ENCODE measurements at places on chromosomes 6 and 20. TPM values are rescaled to one million over a fixed set of nuclear protein-coding genes. Genes with fewer than 3 reads are reported as not detected.

DNA sequence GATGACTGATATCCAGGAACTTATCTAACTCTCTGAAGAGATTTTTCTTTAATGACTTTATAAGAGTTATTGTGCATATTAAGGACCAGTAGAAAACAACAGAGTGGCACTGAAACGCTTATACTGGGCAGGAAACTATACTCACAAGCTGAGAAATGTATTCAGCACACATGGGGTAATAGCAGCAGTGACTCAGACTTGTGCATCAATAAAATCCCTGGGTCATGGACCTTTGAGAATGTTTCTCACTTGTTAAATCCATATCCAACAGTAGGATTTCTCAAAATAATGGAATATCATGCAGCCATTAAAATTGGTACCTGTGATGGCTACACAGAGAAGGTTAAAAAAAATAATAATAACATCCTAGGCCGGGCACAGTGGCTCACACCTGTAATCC lies 219.5 kb downstream of the BTBD9 start:
- no peak for DNase-seq

DNA sequence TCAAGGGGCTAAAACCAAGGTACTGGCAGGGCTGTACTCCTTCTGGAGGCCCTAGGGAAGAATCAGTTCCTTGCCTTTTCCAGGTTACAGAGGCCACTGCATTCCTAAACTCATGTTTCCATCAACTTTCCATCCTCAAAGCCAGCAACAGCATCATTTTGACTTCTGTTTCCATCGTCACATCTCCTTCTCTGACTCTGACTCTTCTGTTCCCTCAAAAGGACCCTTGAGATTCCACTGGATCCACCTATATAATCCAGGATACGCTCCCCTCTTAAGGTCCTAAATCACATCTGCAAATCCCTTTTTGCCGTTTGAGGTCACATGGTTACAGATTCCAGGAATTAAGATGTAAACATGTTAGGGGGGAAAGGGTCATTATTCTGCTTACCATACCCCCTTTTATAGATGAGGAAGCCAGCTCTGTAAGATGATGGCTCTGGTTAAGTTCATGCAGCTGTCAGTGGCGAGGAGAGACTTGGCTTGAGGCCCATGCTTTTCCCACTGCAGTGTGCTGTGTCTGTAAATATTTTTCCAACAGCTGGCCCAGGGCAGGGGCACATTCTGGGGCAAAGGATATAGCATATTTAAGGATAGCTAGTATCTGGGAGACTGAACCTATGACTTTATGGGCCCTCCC lies 114.6 kb downstream of the TNFRSF21 start:
- DNase-seq = peak; percentile 29

- no peak for DNase-seq
Measured at GRCh38 chr20:35353646-35354045, 58.1 kb downstream of the UQCC1 start.

DNA sequence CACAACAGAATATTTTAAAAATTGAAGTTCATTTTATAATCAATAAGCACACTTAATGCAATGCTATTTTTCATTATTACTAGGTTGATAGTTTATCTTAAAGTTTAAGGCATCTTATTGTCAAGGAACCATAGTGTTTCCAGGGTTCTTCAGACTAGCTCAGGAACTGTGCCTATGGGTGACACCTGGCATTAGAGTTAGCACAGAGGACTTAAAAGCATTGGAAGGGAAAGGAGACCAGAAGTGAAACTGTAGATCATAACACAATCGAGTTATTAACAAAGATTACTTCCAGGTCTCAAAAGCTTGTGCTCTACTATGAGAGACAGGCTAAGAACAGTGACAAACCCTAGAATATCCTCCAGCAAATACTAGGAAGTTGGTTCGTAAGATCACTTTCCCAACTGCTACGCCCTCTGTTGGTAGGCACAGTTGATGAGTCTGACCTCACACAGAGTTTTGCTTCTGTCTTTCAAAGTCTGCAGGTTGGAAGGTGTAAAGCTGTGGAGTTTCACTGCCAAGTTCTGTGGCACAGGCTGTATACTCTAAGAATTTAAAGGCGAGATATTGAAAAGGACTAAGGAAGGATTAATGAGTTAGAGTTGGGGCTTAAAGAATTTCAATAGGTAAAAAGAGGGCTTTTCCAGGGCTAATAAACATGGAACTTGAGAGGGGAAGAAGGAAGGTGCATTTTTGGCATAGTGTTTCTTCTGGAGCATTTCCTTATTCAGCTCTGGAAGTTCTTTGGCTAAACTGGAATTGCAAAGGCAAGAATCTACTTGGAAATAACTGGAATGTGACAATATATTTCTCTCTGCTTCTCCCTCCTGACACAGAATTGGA lies 531.3 kb upstream of the JAG1 start:
- DNase-seq = peak; percentile 69

- DNase-seq = no peak
Measured at GRCh38 chr6:116287689-116288282, 8.1 kb upstream of the TSPYL1 start.

GRCh38 chr6:151436802-151437201 lies 15.1 kb downstream of the RMND1 start:
- DNase-seq = no peak

DNA sequence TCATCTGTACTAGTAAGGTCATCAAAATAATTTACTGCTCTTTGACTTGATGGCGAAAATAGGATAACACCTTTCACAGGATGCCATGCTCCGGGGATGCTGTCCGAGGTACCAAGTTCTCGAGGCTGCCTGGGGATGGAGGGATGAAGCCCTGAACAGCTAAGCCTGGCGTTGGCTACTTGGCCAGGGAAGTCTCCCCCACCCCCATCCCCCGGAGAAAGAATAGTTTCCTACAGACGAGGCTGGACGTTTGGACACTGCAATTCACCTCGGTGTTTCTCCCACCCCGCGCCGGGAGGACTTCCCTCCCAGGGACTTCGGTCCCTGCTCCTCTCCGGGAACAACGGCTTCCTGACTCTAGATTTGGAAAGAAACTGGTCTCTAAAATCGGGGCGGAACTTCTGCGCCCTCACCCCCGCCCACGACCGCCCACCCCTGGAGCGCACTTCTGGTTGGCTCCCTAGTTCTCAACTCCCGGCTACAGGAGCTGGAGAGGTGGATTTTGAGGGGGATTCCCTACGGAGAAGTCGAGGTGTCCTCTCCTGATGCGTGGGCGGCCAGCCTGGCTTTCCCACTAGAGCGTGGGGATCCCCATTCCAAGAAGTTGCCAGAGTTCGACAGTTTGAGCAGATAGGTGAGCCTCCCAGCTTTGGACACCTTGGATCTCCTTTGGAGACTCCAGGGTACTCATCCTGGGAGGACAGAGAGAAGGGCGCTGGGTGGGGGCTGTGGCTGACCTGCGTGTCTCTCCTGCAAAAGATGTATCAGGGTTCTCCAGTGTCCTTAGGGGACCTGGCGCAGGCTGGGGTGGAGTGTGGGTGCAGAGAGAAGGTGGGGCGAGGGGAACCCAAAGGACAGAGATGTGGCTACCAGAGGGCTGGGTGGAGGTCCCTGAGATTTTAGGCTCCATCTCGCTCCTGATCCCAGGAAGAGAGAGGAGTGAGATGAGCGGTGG lies 1.1 kb downstream of the PCSK2 start:
- no peak for DNase-seq

- no peak for DNase-seq
Measured at GRCh38 chr6:151482290-151482689, 11.5 kb upstream of the CCDC170 start.

DNA sequence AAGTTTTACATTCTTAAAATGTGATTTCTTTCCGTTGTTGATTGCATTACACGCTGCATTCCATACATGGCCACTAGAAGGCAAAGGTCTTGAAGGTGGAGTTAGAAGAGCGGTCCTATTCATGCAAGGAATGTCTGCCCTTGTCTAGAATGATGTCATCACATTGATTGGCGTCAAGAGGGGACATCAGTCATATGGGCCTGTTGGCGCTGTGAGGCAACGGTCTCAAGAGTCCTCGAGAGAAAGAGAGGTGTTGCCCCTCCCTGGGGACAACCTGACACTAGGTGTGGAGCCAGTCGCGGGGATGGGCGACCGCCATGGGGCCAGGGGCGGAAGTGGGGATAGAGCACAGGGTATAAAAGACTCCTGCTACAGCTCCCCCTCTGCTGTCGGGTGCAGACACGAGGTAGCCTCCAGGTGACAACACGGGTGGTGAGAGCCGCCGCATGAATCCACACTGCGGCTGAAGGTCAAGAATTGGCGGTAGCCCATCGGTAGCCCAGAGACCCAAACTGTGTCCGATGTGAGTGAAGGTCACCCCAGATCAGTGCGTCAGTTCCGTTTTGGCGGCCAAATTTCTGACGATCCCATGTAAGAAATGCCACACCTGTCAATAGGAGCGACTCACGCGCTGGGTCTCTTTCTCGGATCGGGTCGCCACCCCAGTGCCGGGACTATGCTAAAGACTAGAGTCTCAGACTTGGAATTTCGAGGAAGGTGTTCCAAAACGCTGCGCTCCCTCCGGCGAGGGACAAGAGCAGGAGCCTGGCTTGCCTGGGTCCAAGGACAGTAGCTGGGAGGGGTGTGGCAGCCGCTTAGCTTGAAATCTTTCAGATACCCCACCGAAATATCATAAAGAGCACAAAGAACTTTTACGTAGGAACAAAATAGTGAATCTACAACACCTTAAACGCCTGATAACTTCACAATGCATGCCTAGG lies 93.2 kb upstream of the ZNF184 start:
- no peak for DNase-seq

DNA sequence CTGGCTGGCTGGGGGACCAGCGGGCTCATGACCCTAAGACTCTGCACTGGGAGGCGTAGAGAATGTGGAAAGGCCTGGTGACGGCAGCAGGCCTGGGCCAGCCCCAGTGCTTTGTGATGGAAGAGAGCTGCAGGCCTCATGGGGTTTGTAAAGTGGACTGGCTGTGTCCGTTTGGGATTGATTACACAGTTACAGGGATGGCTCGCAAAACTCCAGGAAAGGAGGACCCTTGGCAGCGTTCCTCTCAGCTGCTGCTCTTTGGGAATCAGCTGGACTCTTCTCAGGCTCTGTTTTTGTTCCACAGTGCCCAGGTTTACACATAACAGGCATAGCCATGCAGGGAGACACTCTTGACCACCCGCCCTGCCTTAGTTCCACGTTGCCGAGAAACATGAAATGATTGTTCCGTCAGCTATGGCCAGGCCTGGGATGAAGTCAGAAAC lies 89.0 kb downstream of the SLX4IP start:
- peak; percentile 63 for DNase-seq

DNA sequence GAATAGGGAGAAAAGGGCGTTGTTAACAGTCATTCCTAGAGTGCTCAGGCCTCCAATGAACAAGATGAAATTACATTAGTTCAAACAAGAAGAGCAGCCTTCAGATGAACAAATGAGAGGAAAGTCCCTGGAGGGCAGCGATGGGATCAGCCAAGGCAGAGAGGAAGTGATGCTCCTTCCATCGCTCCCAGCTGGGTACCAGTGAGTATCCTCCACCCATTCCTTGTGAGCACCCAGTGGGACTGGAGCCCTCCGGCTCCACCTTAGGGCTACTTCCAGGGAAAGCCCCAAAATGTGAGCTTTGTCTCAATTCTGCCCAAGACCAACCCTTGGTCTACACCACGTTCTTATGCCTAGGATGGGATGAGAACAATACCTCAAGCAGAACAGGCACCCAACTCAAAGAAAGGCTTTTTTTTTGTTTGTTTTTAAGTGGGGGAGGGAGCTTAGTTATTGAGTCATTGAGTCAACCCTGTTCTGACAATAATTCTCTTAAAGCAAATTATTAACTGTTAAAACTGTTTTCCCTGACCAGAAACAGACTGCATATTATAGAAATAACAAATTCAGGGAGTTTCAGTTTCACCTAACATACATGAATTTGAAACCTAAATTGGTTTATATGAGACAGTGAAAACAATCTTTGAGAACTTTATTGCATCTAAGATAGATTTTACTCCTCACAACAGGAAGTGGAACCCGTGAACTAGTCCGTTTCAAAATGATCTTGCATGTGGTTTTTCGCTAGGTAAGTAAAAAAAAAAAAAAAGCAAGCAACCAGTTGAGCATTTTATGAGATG lies 106.9 kb downstream of the IPCEF1 start:
- DNase-seq = no peak

DNA sequence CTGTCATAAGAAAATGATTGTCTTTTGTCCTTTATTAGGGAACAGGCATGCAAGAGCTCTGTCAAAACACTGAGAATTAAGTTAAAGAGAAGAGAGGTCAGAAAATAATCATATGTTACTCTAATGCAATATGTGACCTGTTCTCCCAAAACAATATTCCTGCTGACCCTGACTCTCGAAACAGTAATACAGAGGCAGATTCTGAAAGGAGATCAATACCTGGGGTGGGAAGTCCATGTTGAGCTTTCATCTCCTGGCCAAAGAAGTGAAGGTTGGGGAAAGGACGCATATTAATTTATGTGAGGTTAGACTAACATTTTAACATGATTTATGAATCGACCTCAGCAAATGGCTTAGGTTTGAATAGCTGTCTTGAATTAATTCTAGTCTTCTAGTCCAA lies 243.0 kb downstream of the PTPRK start:
- no peak for DNase-seq

DNA sequence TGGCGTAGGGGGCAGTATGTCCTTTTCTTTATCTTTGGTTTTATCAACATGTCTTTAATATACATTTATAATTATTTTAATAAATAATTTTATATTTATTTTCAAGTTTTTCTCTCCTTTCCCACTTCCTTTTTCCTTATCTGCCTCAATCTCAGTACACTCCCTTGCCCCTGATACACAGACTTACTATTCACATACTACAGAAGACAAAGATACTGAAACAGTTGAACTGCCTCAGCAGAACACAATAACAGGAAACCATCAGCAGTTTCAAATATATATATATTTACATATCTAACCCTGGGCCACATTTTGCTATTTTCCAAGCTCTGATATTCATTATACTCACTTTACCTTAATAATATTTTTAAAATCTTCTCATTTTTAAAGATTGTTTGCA lies 19.8 kb downstream of the IBTK start:
- DNase-seq = no peak

DNA sequence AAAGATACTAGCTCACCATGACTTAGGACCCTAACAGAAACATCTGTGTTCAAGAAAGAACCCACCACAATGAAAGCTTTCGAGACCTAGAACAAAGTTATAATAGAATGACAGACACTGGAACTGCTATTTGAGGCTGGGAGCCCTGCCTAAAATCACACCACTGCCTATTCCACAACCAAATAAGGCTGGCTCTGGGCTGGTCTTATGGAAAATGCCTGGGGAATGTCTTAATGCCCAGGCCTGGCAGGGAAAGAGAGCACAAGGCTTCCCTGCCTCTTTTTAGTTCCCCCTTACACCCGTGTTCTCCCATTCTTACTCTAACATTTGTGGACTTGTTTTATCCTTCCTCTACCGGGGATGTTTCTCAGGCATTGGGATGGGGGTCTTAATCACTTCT lies 5.6 kb upstream of the METTL24 start:
- DNase-seq = no peak

DNA sequence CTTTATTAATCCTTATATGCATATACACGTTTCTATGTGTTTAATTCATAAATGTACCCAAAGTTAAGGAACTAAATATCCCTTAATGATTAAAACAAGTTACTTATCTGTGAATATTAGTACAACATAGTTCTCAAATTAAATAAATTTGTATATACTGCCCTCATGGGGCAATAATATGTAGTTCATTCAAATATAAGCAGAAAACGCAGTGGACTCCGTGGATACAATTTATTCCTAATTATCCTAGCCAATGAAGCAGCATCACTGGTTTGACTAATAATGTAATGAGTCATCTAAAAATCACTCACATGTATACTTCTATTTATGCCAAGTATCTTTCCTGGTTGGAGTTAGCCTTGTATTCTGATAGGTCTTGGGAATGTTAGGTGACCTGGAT lies 111.6 kb downstream of the TBC1D32 start:
- DNase-seq = no peak

Gene FRK
- total RNA-seq = 4.8 TPM

Gene OPRL1
- total RNA-seq = 0.71 TPM

Data from left cardiac atrium (tissue), 4 donors.